ENCODE measurements at places on chromosomes 11 and 22.

DNA sequence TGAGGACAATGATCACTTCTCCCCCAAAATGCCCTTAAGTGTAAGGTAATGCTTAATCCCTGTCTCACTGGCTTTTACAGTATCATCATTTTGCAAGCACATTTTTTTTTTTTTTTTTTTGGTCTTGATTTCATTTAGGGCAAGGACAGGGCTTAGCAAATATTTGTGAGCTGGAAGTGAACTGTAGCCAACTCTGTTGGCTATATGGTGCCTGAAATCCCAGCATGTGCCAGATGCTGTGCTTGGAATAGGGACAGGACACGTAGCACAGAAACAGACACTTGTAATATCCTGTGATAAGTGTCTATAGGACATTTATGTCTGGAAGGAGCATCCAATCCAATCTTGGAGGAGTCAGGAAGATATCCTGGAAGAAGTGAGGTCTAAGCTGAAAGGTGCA lies 198.3 kb downstream of the NAV2 start:
- DNase-seq: no peak

GRCh38 chr22:42648368-42649245 lies 585 bp downstream of the CYB5R3 start:
- no peak for DNase-seq

DNA sequence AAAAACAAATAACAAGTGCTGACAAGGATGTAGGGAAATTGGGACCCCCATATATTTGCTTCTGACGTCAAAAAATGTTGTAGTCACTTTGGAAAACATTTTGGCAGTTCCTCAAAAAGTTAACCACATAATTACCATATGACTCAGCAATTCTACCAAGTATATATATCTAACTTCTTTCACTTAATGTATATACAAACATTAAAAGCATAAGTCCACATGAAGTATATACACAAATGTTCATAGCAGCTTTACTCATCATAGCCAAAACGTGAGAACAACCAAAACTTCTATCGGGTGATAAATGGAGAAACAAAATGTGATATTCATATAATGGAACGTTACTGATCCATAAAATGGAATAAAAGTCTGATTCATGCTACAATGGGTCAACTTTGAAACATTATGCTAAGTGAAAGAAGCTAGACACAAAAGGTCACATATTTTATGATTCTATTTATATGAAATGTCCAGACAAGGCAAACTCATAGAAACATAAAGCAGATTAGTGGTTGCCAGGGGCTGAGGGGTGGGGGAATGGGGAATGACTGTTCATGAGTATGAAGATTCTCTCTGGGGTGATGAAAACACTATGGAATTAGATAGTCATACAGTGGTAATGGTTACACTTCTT lies 48.7 kb upstream of the TEAD1 start:
- DNase-seq: no peak

DNA sequence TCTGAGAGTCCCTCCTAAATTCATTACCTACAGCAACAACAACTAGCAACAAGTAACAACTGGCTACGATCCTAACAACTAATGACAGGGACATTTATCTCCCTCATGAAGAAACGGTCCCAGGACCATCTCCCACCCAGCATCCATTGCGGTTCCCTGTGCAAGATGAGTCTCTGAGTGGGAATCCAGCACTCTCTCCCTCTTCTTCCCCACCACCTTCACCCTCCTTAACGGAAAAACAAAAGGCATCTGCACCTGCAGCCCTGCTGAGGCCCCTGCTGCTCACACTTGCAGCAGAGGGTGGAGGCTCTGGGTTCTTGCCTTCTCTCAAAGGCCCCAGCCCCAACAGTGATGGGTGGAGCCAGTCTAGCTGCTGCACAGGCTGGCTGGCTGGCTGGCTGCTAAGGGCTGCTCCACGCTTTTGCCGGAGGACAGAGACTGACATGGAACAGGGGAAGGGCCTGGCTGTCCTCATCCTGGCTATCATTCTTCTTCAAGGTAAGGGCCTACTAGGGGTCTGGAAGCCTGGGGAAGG lies at the start of gene CD3G:
CD3G (plus strand) TSS at position 364 of the 535 bp plus-strand sequence; CDS start at position 444, 80 bp downstream.
- DNase-seq: no peak

GRCh38 chr11:60950933-60951605 lies 907 bp downstream of the SLC15A3 start:
- DNase-seq: no peak

GRCh38 chr11:69277074-69277809 lies 16.7 kb upstream of the MYEOV start:
- no peak for DNase-seq

GRCh38 chr11:7486781-7487140 lies 1.5 kb downstream of the OLFML1 start:
- no peak for DNase-seq

GRCh38 chr22:44869196-44869595 lies 116.8 kb downstream of the ARHGAP8 start:
- no peak for DNase-seq

DNA sequence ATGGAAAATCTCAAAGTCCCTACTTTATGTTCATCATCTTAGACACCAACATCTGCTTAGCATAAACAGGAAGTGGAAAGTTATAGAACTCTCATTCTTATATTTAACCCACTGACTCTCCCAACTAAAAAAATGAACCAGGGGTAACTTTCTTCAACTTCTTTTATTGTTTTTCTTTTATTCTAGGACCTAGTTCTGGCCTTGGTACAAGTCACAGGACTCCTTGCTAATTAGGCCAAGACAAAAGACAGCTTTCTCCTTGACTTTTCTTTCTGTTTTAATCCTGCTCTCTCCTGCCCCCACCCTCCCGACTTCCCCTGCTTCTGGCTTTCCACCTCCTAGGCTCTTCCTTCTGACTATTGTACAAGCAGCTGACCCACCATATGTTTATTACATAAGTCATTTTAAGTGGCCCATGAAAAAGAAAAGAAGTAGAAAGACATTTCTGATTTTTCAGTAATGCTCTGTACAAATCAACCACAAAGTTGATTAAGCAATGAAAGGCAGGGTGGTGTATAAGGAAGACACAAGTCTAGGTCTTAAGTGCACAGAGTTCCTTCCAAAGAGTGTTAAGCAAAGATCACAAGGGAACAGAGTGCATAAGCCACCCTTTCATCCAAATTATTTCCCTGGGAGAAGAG lies 18.3 kb downstream of the JAML start:
- no peak for DNase-seq

DNA sequence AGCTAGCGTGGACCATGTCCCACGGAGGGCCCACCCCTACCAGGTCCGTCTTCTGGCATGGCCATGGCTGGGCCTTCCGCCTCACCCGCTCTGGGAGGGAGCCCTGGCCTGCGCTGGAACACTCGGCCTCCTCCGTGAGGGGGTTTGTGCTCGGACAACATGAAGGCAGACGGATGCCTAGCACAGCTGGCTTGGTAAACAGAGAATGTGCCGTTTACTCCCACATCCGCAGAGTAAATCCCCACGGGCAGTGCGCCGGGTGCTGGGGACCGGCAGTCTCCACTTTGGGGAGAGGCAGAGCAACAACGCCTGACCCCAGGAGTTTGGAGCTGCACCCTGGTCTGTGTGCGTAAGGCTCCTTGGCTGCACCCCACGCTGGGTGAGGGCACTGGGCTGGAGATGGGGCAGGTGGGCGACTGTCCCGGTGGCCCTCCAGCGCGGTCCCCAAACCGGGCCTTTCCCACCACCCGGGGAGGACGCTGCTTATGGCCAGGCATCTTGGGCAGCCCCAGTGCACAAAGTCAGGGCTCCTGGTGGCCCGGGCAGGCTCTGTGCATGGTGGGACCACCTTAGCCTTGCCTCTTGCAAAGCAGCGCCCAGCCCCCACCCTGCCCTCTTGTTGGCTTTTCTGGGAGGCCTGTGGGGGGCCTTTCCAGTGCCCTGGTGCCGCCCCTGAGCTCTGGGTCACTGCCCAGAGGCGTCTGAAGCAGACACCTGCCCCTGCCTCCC lies 30.7 kb upstream of the MUC5AC start:
- no peak for DNase-seq

DNA sequence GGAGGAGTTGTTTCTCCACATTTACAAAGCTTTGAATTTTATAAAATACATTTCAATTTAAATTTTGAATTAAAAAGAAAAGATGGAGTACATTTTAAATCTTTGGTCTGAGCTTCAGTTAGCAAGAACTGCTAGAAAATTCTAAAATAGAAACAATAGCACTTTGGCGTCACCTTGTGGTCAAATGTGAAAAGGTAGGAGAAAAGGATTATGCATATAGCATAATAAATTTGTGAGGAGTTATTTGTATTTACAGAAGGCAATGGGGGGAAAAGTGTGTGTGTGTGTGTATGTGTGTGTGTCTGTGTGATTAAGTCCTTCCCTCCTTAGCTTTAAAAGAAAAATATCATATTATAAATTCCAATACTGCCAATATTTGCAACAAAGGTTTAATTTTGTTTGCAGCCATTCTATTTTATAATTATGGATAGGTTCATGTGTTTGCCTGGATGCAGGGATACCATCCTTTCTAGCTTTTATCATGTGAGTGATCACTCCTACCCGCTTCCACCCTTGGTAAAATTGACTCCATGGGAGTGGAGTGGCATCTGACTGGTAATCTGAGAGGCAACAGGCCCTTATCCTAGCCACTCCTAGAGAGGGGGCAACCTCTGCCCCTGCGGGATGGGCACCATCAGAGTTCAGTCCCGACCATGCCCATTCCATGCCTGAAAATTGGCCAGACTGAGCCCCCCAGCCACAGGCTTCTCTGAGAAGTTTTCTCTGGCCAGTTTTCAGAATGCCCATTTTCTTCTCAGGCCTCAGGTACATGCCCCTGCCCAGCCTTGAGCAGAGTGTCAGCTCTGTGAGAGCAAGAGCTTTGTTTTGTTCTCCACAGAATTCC lies 13.6 kb upstream of the LGR4 start:
- DNase-seq: peak; percentile 3

DNA sequence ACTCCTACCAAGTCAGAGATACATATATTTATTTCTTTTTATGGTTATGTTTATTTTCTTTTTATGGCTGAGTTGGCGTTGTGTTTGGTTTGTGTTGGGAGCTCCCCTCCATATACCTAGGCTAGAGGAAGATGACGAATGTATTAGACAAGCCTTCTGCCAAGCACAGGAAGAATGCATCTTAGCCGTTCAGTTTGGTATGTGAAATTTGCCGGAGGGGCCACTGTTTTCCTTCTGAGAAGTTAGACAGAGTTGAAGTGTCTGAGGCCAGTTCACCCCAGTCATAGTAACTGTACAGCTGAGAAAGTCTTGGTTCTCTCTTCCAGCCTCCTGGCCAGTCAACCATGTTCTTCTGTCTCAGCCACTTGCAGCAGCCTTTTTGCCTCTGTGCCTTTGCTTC lies 29.8 kb downstream of the TEAD1 start:
- DNase-seq: no peak

- DNase-seq: no peak
These were observed 9.5 kb downstream of the CCDC134 start for GRCh38 chr22:41810022-41810421.

DNA sequence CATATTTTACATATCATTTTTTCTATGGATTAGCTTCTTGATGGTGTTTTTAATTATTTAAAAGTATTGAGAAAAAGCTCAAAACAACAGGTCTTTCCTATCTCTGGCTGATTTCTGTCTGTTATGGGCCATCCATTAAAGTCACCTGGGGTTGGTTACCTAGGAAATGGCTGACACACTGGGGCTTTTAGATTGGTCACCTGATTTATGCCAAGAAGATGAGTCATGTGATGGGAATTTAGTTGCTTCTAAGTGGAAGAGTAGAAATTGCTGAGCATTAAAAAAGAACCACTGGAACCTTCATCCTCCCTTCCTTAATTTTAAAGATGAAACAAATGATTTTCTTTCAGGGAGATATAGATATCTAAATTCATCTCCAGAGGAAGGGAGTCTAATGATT lies 48.8 kb upstream of the LARGE1 start:
- DNase-seq: no peak

- DNase-seq: no peak
These were observed 3.7 kb downstream of the VSIG10L2 start for GRCh38 chr11:125949271-125950177.

DNA sequence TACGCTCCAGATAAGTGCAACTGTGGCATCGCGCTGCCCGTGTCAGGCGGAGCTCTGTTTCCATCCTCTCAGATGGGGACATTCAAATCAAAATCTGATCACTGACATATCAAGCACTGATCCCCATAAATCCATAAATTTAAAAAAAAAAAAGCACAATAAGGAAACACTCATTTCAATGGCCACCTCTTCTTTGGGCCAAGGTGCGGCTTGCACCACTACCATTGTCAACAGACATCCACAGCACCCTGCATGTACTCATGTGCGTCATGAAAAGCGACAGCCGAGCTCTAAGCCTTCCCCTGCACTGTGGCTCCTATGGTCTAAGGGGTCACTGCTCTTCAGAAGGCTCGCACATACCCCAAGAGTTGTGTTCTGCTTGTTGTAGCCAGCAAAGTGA lies 26.7 kb upstream of the SERPIND1 start:
- DNase-seq: no peak

GRCh38 chr11:108170184-108170583 lies 48.8 kb downstream of the ACAT1 start:
- DNase-seq: no peak

GRCh38 chr11:24324211-24324610 lies 172.6 kb upstream of the LUZP2 start:
- DNase-seq: no peak

DNA sequence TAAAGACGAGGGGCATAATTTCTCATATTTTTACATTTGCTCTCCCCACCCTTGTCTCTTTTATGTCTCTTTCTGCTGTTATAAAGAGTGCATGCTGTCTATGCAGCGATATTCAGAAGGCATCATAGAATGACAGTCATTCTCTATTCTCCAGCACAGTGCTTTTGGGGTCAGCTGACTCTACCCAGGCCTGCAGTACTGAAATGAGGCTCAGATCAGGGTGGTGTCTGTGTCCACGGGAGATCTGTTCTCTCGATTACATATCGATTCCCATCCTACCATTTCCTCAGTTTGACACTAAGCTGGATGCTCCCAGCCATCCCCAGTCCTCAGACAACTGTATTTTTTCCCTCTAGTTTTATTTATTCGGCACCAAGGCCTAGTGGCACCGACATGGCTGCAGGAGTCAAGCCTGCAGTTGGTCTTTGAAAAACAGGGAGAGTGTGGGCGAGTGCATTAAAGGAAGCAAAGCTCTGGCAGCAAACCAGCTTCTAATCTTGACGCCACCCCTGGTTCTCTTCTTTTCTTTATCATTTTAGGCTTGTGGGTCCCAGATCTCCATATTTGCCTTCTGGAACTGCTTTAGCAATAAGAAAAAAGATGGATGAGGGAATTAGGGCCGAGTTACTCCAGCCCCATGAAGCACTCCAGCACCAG lies 71.6 kb upstream of the PICALM start:
- DNase-seq: no peak

DNA sequence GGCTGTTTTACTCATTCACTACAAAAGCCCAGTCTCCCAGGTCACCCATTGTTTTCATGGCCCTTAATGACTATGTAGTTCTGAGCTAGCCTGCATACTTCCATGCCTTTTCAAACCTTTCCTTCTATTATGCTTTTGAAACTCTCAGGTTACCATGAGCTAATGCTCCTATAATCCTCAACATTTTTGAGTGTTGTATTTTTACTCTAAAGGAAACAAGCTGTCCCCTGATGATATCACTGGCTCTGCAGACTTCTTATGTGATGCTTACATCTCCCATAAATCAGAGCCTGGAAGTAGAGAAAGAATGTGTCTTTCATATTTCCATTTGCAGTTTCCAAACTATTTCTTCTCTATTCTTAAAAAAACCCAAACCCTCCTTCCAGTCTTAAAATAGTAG lies 159.0 kb upstream of the RAG2 start:
- no peak for DNase-seq
